Activated naive CD8-positive, alpha-beta T cell treated with anti-CD3 and anti-CD28 coated beads, Interleukin-2, amount 50 U/mL, for 24 hours (primary cell): ENCODE measurements at places on chromosomes 2 and 18.

- DNase-seq = no peak
Observed at GRCh38 chr2:145812165-145812554, 1292.2 kb upstream of the ZEB2 start.

GRCh38 chr2:174791020-174791419, 26.7 kb upstream of the CHRNA1 start:
- DNase-seq = no peak

DNA sequence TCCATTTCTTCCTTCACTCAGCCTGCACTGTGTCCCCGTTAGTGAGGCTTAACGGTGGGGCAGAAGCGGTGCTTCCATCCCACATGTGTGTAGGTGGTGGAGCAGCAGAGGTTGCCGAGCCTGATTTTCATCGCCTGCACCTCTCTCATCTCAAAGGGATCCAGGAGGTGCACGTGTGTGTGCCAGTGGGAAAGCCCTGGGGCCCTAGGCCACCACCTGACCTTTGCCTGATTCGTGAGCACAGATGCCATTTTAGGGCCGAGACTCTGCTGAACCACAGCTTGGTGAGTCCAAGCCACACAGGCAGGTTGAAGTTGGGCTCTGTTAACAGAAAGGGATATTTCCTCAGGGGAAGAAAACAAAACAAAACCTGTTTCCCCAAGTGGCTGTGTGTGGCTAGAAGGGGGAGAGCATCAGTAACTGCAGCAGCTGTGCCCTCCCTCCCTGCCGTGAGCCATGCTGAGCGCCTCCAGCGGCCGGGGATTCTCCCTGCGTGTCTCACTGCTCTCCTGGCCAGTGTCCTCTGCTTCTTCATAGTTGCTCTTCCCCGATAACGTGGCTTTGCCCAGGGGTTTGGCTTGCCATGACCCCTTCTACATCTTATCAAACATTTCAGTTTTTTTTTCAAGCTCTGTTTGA, 81.5 kb downstream of the MAPRE2 start:
- peak; percentile 34 for DNase-seq

- peak; percentile 96 for DNase-seq
Observed at GRCh38 chr2:8583400-8584173, 98.3 kb upstream of the ID2 start.

- DNase-seq = no peak
Observed at GRCh38 chr2:196245378-196246140, 74.2 kb upstream of the STK17B start.

GRCh38 chr2:235533198-235533597, 39.4 kb downstream of the AGAP1 start:
- no peak for DNase-seq

GRCh38 chr2:46294176-46294836, 2.9 kb upstream of the EPAS1 start:
- peak; percentile 31 for DNase-seq

DNA sequence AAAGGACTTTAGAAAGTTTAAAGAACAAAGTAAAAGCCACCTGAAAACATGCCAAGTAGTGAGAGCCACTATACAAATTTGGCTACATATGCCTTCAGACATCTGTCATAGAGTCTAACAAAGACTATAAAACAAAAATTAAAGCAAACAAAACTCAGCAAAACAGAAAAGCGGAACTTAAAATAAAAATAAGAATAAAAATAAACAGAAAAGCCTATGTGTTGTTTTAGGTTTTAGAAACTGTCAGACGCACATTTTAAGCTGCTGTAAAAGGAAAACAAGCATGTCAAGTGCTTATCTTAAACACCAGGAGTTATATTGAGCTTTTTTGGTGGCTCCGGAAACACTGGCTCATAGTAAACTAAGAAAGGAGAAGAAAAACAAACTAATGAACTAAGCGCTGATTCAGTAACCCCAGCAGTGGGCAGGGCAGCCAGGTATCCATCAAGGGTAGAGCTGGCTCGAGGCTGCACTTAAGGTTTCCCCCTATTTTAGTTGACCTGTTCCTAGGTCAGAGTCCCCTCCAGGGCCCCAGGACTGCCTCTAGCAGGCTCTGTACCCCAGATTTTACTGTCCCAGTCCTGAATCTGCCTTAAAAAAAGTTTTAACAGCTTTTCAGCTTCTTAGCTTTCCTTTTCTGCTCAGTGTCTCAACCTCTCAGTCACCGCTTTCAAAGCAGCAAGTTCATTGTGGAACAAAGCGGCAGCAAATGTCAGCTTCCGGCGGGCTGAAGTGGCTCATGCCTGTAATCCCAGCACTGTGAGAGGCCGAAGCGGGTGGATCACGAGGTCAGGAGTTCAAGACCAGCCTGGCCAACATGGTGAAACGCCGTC, 15.4 kb upstream of the RMC1 start:
- DNase-seq = peak; percentile 47

DNA sequence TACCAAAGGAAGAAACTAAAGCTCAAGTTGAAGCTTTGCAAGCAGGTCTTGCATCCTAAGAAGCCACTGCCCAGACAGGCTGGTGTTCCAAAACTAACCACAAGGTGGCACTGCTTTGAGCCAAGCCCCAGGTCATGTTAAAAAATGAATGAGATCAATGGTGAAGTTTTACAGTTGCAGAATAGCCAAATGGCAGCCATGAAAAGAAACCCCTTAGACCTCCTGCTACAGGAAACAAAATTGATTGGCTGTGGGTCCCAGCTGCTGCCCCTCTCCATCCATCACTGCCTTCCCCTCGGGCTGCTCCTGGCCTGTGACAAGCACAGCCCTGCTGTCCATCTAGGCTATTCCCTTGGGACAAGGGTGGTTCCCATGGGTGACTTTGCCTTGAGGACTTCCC, 20.7 kb upstream of the MREG start:
- peak; percentile 82 for DNase-seq

GRCh38 chr2:23411752-23412431, 26.9 kb downstream of the KLHL29 start:
- no peak for DNase-seq

- peak; percentile 7 for DNase-seq
Observed at GRCh38 chr2:71544919-71545571, 91.7 kb downstream of the DYSF start.

- DNase-seq = no peak
Observed at GRCh38 chr2:160934263-160934662, 226.0 kb upstream of the TANK start.

- DNase-seq = no peak
Observed at GRCh38 chr18:32175265-32175664, 14.6 kb upstream of the MEP1B start.

- no peak for DNase-seq
Observed at GRCh38 chr18:58015065-58015780, 28.8 kb upstream of the NEDD4L start.

DNA sequence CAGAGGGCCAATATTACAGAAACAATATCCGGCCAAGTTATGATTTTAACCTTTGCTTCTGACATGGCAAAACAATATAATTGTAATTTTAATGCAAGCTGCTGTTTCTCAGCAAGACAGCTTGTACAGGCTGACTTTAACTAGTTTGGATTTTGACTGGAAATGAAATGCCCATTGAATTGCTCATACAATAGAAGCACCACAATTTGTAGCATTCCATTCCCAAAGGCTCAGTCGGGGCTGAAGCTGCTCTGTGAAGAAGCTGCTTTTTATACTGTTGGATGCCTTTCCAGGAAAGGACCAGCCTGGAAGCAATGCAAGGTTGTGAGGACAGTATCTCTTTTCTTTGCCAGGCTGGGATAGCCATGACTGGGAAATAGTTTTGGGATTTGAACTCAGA, 677.0 kb upstream of the FANCL start:
- no peak for DNase-seq

GRCh38 chr2:210072922-210073509, 70.6 kb downstream of the RPE start:
- DNase-seq = no peak

GRCh38 chr2:117199511-117199910, 615.0 kb upstream of the DDX18 start:
- no peak for DNase-seq

- DNase-seq = no peak
Observed at GRCh38 chr2:28276076-28276618, 116.5 kb upstream of the FOSL2 start.
